ENCODE measurements at places on chromosomes 16 and 17. TPM values are rescaled to one million over a fixed set of nuclear protein-coding genes. Genes with fewer than 3 reads are reported as not detected.

- DNase-seq, result no peak
Measured at GRCh38 chr17:8599351-8600011, 31.0 kb downstream of the MYH10 start.

- DNase-seq, result no peak
Measured at GRCh38 chr16:85220125-85220839, 108.0 kb upstream of the CIBAR2 start.

GRCh38 chr17:63626551-63627180, 4.4 kb downstream of the MAP3K3 start:
- no peak for DNase-seq

DNA sequence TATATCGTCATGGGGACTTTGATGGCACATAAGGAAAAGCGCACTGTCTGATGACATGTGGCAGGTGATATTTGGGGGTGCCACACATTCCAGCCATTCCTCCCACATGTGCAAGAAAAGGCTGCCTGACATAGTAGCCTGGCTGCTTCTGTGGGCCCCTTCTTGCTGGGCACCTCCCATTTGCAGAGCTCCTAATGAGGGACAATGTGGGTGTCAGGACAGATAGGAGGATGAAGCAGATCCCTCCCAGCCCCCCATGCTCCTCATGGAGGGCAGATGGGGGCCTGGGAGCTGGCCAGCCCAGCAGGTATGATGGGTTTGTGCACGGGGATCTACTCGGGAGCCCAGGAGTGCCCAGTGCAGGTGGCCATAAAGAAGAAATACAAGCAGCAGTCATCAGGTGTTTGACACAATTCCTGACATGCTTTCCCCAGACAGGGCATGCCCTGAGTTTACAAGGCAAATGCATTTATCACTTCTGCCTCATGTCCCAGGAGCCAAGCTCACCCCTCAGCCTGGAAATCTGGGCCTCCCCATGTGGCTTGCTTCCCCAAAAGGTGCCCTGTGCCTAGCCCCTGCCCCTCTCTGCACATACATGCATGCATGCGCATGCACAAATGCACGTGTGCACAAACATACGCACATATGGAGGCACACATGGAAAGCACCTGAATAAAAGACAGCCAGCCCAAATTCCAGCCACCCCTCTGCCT, 260.6 kb upstream of the RPL38 start:
- DNase-seq, result no peak

DNA sequence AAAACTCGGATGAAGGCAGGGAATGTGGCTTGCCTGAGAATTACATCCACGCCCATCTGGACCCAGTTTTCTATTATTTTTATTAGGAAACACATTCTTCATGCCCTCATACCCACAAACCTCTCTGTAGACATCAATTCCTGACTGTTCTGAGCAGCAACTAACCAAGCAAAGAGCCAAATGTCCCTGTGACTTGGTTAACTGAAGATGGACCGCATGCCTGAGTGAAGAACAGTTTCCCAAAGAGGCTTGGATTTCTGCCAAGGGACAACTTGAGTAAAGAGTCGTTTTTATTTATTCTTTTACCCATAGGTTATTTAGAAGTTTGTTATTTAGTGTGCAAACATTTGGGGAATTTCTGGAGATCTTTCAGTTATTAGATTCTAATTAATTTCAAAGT, 259.8 kb downstream of the GRIN2A start:
- no peak for DNase-seq

DNA sequence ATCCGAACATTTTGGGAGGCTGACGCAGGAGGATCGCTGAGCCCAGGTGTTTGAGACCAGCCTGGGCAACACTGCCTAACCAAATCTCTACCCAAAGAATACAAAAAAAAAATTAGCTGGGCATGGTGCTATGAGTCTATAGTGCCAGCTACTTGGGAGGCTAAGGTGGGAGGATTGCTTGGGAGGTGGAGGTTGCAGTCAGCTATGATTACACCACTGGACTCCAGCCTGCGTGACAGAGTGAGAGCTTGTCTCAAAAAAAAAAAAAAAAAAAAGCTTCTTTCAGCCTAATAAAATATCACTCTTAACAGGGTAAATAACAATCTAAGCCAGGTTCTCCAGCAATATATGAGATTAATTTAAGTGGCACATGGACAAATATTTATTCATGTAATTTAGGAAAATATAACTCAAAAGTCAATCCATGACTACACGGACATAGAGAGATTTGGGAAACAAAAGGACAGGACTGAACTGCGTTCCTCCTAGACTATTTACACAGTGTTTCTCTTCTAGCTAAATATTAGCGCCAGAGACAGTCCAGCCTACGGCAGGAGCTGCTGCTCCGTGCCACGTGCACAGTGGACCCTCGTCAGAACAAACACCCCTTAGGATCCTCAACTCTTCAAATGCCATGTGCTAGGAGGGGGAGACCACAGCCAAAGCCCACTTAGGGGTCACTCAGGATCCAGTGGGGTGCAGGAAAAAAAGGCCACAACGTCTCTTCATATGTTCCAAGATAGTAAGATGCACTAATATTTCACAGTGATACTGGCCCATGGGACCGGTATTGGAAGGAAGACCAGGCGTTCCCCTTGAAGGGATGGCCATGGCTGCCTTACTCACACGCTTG, 8.7 kb downstream of the USP36 start:
- DNase-seq, result no peak

GRCh38 chr17:4796552-4796920, 572 bp downstream of the PSMB6 start:
- DNase-seq, result no peak

DNA sequence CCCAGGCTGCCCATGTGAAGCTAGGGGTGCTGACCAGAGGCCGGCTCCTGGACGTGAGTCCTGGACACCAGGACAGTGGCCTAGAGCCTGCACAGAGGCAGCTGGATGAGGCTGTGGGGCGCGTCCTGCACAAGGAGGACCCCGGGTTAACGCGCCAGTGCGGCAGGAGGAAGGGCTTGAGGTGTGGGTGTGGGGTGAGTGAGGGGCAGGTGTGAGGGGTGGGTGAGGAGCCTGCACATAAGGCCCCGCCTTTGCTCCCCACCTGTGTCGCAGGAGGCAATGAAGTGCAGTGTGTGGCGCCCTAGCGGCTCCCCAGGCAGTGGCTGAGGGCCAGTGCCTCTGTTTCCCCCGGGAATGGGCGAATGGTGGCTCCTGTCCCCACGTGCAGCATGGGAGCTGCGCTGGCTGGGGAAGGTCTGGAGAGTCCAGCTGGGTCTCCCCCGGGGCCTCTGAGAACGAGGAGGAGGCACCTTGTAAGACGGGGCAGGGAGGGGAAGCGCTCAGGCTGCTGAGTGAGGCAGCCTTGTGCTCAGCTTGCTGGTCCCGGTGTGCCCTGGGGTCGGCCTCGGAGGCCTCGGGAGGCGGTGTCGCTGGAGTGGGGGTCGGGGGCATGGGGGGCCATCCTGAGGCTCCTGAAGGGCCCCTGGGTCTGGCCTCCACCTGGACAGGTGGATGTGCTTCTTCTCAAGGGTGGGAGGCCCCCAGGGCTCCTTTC, 3.2 kb downstream of the CD7 start:
- DNase-seq, result no peak

- DNase-seq, result no peak
Measured at GRCh38 chr17:82658331-82658730, 10.1 kb upstream of the WDR45B start.

- no peak for DNase-seq
Measured at GRCh38 chr16:4450931-4451519, 23.4 kb downstream of the NMRAL1 start.

- DNase-seq, result no peak
Measured at GRCh38 chr17:49551221-49552069, 24.2 kb upstream of the NXPH3 start.

- no peak for DNase-seq
Measured at GRCh38 chr17:78315355-78316114, 44.3 kb downstream of the SOCS3 start.

The QRICH2 gene
- 1.7 TPM for total RNA-seq

DNA sequence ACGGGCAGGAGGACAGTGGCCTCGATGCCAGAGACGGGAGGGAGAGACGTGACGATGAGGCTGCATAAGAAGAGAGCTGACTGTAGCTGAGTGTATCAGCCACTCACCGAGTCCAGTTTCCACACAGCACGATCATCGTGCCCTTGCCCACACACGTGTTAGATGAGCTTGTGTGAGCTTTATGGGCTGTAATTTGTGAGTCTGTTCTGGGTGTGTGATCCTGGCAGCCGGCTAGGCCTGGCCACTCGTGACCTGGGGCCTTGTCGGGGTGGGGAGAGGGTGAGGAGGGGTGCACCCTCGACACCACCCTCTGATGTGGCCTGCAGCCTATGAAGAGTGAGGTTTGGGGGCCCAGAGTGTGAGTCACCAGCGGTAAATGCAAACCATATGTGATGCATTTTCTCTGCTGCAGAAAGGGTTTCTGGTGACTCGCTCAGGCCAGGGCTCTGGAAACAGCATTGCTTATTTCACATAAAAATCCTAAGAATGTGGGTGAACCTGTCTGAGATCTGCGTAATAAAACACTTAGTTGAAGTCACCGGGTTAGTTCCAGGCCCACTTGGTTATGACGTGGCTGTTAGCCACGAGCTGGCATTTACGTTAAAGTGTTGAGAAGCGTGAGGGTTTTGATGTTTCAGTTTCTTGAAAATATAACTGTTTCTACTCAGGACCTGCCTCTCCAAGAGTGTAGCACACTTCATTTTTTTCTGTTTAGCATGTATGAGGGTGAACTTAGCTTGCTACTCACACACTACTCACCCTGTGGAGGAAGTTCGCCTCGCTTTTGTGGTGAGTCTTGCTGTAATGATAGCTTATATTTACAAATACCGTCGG, 4.2 kb downstream of the METRNL start:
- no peak for DNase-seq

The MT1E gene
- 181 TPM for total RNA-seq

DNA sequence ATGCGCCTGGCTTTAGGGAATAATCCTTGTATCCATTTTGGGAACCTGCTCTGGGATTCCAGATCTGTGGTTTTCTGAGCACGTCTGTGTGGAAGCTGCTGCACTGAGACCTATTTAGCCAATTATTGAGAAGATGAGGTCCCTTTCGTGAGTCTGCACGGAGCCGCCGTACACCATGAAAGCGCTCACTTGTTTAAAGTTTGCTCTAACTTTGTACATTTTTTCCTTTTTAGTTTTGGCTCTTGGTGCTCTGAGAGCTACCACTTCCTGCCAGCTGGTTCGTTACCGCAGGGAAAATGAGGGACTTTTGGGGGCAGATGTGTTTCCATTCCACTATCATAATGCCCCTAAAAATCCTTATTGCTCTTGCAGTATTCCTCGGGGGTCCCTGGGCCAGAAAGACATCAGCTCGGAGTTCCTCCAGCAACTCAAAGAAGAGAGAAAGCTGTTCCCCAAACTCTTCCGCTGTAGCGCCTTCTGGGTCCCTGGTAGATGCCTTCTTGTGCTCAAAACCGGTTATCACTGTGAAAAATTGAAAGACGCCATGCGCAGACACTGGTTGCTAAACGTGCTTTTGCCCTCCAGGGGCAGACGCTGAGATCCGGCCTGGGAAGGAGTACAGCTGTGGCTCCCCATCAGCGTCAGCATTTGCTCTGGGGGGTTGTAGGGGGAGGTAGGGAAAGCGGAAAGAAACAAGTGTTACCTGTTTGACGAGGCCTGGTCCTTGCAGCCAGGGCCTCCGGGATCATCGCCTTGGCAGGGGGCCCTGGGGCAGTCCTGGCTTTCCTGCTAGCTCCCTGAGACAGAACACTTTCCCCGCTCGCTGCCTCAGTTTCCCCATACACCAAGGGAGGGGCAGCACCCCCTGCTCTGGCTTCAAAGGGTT, 238.1 kb downstream of the MRTFB start:
- DNase-seq, result no peak

The CWC25 gene
- 23.0 TPM for total RNA-seq

DNA sequence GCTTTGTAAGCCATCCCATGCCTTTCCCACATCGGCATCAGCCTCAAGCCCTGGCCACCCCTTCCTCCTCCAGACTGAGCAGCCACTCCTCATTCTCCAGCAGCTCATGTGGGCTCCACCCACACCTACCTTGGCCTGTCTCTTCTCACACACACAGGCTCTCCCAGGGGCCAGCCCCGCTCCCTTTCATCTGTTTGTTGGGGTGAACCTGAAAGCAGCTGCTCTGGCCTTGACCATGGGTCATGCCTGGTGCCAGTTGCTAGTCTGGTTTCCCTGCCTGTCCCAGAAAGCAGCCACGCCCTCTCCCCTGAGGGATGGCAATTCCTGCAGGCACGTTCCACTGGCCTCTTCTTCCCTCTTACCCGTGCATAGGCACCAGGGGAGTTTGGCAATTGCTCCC, 11.4 kb upstream of the TMEM238L start:
- no peak for DNase-seq

DNA sequence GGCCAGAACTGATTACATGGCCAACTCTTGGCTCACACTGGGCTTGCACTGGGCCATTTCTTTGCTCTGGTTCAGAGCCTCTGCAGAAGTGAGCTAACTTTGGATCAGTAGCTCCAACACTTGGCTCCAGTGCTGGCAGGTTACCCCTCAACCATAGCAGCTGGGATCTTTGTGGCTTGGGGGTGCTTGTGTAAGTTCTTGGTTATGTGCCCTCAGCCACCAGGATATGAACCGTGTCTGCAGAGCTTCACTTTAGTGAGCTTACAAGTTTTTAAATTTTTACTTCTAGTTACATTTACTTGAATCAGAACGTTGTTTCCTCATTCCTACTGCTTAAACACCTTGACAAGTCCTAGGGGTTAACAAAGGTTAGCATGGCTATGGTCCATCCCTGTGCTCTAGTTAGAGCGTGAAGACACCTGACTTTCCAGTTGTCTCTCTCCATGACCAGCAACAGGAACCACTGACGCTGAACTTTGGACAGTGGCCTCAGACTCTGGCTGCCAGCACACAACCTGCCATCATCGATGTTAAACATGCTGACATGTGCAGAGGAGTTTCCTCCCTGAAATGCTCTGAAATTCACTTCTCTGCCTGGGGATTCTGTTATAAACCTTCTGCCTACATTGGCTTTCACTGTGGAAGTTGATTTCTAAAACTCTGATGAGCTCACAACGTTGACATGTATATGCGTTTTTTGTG, 4.1 kb downstream of the PDF start:
- no peak for DNase-seq

DNA sequence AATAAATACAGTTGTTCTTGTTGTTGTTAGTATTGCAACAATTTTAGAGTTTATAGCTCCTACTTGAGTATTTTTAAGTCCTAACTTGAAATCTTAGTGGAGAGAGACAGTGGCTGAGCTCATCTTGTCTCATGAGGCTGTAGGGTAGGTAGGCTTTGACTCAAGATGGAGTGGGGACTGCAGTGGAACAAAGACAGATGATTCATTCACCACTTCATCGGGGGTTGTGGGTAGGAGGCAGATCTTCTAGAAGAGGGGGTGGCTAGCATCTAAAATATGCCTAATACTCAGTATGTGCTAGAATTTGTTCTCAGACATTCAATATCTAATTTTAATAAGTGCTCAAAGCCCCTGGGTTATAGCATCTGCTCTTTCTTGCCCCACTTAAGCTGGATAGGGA, 13.1 kb upstream of the MMD start:
- no peak for DNase-seq

All from activated T-helper 2 cell treated with anti-CD3 and anti-CD28 coated beads, Interferon-gamma antibody, Interleukin-2, Interleukin-4, amounts not matched to agents 10 μg/mL and 5 μg/mL and 100 μg/mL, durations not matched to agents 14 hours and 24 hours and 36 hours (primary cell).